CD4-positive, alpha-beta T cell treated with Interleukin-15 for 4 hours (primary cell): ENCODE measurements at places on chromosomes 2 and 18.

GRCh38 chr2:13616059-13616458 lies 899.3 kb downstream of the TRIB2 start:
- no peak for DNase-seq

DNA sequence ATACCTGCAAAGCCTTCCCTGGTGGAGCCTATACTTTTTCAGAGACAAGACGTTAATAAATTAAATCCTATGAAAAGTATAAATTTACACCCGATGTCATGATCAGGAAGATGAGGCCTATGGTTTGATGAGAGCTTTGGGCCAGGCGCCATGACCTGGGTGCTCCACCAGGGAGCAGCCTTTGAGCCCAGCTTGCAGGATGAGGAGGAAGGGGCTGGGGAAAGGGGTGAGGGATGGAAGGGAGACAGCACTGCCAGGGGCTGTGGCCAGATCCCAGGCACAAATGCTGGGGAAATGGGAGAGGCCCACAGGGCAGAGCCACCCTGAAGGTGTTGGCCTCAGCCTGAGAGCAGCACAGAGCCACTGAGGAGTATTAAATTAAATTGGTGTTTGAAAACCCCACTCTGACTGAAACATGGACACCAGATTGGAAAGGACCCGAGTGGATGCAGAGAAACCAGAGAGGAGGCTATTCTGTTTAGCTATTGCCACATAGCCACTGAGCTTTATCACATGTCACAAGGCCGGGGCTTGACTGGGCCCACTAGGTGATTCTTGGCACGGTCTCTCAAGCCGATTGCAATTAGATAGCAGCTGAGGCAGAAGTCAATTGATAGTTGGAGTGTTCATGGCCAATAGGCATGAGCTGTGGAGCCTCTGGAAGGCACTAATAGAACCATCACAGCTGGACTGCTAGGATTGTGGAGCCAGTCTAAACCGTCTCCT lies 9.6 kb upstream of the FAHD2A start:
- DNase-seq, result no peak

DNA sequence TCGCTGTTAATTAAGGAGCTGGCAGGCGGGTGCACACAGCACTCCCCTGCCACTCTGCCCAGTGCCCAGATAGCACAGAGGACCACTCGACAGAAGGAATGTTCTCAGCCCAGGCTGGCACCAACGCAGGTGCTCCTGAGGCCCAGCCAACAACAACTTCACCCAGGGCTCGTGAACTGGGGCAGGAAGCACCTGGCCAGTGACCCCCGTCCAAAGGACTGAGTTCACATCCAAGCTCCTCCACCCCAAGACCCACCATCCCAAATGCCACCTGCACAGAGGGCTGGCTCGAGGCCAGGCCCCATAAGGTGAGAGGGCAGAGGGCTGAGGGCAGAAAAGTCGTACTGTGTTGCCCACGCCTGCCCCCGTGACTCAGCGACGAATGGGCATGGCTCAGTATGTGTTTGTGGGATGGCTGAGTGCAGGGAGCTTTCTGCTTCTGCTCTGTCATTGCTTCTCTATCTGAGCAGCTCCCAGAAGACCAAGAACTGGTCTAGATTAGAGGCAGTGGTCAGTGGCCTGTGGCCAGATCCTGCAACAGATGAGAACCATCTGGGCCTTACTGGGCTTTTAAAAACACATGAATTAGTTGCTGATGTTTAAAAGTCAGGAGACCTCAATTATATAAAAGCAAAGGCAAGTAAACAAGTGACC lies 68.4 kb downstream of the POLR1A start:
- peak; percentile 57 for DNase-seq

DNA sequence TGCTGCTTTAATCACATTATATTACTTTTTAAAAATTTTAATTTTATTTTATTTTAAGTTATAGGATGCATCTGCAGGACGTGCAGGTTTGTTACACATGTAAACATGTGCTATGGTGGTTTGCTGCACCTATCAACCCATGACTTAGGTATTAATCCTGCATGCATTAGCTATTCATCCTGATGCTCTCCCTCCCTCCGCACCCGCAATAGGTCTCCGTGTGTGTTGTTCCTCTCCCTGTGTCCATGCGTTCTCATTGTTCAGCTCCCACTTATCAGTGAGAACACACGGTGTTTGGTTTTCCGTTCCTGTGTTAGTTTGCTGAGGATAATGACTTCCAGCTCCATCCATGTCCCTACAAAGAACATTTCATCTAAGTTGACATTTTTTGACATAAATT lies 283.2 kb downstream of the CYRIA start:
- DNase-seq, result no peak

- no peak for DNase-seq
Observed at GRCh38 chr2:24434541-24434940, 56.5 kb upstream of the NCOA1 start.

GRCh38 chr18:49094136-49094535 lies 143.4 kb upstream of the SMAD7 start:
- DNase-seq, result no peak

DNA sequence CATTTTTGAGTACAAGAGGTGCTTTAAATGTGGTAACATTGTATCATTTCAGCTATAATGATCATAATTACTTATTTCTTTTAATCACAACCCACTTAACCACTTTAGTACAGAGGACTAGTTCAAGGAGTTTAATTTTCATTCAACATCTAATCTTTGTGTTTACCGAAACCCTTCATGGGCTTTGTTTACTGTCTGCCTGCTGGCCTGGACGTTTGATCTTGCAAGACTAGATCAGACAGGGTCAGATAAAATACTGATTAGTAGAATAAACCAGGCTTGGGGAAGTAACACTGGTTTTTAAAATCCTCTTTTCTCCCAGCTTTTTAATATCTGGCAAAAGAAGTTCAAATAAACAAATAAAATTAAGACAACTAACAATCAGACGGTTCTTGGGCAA lies 93.6 kb downstream of the SATB2 start:
- no peak for DNase-seq
